ENCODE measurements at places on chromosomes 3 and 15. TPM values are rescaled to one million over a fixed set of nuclear protein-coding genes. Genes with fewer than 3 reads are reported as not detected.

The SCN5A gene
- total RNA-seq: 0.08 TPM

The CA12 gene
- not detected for total RNA-seq

- DNase-seq: peak; percentile 77
Measured at GRCh38 chr3:120561251-120562045, 34.7 kb upstream of the NDUFB4 start.

- DNase-seq: no peak
Measured at GRCh38 chr15:43538091-43538490, 20.7 kb downstream of the MAP1A start.

- DNase-seq: no peak
Measured at GRCh38 chr3:142897807-142898206, 8.9 kb upstream of the PCOLCE2 start.

GRCh38 chr15:70264014-70264582, 166.4 kb upstream of the TLE3 start:
- no peak for DNase-seq
